ENCODE measurements at places on chromosomes 3 and 15.

DNA sequence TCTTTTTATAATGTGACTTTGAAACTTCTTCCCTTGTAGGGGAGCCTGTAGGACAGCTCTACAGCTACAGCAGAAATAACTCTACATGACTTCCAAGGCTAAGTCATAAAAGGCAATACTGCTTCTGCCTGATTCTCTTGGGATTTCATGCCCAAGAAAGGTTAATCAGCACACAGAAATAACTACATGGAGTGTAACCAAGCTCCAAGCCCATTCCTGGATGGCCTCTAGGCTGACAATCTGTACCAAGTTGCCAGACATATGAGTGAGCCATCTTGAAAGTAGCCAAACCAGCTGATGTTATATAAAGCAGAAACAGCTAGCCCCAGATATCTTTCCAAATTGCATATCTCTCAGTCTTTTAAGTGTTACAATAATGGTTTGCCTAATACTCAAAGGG lies 75.8 kb upstream of the OSTN start:
- no peak overlapping the region for H3K27ac ChIP-seq
- no peak overlapping the region for H3K4me3 ChIP-seq
- no peaks in the 10 kb centered on the region for H3K4me1 ChIP-seq

DNA sequence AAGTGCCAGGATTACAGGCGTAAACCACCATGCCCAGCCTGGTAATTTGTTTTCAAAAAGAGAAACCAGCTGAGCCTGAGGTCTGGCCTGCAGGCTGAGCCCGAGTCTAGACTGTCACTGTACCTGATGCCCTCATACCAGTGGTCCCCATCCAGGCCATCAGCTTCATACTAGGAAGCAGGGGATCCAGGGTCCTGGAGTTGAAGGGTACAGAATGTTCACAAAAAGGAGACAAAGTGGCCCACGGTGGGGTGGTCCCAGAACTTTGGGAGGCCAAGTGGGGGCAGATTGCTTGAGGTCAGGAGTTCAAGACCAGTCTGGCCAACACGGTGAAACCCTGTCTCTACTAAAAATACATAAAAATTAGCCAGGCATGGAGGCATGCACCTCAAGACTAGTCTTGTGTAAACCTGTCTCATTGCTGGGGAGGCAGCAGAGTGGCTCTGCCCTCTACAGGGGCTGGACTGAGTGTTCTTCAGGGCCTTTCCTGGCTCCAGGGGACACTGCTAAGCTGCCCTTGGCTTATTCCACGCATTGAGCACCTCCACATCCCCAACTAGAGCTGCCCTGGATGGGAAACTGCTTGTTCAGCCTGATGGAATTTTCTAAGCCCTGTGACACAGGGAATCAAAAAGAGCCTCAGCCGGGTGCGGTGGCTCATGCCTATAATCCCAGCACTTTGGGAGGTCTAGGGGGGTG lies 7.9 kb upstream of the HHATL start:
- peaks cover 4% of the 10 kb centered on the region for H3K27me3 ChIP-seq
- no peak overlapping the region for H3K4me3 ChIP-seq
- DNase-seq = no peak
- no peak overlapping the region for H3K27ac ChIP-seq
- H3K4me1 ChIP-seq = no peaks in the 10 kb centered on the region

- peak overlapping the region; percentile 67 for H3K4me3 ChIP-seq
- DNase-seq = no peak
- peaks cover 21% of the 10 kb centered on the region for H3K36me3 ChIP-seq
These were observed 4.0 kb downstream of the MAP2K1 start for GRCh38 chr15:66390678-66391077.

DNA sequence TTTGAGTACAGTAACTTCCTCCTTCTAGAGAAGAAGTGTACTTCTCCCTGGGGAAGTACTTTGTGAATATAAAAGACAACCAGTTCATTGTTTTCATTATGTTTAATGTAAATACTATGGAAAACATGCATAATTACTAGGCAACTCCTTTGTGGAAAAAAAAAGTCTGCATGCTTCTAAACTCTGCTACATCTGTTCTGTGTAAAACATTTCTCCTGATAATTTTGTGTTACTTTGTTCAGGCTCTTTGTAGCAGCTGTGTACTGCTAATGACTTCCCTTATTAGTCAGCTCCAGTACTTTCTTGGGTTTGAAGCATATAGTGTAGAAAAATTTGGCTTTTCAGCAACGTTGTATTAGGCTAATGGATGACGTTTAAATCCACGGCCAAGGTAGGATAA lies 111.6 kb downstream of the FEZF2 start:
- DNase-seq = no peak
- H3K27me3 ChIP-seq = peaks cover 2% of the 10 kb centered on the region
- H3K4me1 ChIP-seq = no peaks in the 10 kb centered on the region
- peaks cover 5% of the 10 kb centered on the region for H3K36me3 ChIP-seq
- no peak overlapping the region for H3K27ac ChIP-seq

DNA sequence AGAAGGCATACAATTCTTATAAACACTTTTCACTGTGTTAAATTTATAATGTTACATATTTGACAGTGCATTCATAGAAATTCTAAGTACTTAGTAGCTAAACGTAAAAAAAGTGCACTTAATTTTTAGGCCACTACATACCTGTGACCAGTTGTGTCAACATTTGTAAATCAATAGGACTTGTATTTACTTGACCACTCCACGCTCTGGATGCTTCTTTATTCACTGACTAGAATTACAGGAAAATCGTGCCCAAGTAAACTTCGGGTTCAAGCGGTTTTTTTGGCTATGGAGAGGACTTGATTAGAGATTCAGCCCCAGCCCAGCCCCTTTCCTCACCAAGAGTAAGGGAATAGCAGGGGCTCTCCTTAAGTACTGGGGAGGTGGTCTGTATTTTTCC lies 21.8 kb downstream of the WDR53 start:
- no peak overlapping the region for H3K27ac ChIP-seq
- no peak overlapping the region for H3K4me3 ChIP-seq
- H3K36me3 ChIP-seq = peaks cover 17% of the 10 kb centered on the region
- H3K4me1 ChIP-seq = no peaks in the 10 kb centered on the region
- H3K27me3 ChIP-seq = no peaks in the 10 kb centered on the region

- H3K4me3 ChIP-seq = no peak overlapping the region
- DNase-seq = no peak
- H3K27me3 ChIP-seq = peaks cover 1% of the 10 kb centered on the region
These were observed 12.2 kb downstream of the CPB1 start for GRCh38 chr3:148839805-148840204.

GRCh38 chr3:142053835-142054234 lies 95.5 kb downstream of the TFDP2 start:
- H3K4me1 ChIP-seq = no peaks in the 10 kb centered on the region
- peaks cover 3% of the 10 kb centered on the region for H3K36me3 ChIP-seq
- H3K4me3 ChIP-seq = no peak overlapping the region
- H3K27me3 ChIP-seq = no peaks in the 10 kb centered on the region
- no peak overlapping the region for H3K27ac ChIP-seq

DNA sequence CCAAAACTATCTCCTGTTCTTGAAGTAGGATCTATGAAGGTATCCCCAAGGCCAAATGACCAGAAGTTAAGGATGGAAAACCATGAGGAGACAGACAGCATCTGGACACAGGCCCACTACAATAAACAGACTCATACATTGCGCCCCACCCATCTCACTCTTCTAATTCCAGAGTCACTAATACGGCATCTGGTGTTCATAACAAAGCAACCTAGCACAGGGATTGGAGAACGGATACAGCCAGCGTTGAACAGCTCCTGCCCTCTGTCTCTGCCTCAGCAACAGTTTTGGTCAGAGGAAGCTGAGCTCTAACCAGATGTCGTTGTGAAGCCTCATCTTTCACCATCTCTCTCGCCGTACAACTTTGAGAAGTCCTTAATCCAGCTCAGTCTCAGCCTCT lies 44.5 kb upstream of the CCDC80 start:
- H3K4me3 ChIP-seq = no peak overlapping the region
- no peak overlapping the region for H3K27ac ChIP-seq
- no peaks in the 10 kb centered on the region for H3K36me3 ChIP-seq
- no peaks in the 10 kb centered on the region for H3K27me3 ChIP-seq
- peaks cover 2% of the 10 kb centered on the region for H3K4me1 ChIP-seq
- DNase-seq = no peak

DNA sequence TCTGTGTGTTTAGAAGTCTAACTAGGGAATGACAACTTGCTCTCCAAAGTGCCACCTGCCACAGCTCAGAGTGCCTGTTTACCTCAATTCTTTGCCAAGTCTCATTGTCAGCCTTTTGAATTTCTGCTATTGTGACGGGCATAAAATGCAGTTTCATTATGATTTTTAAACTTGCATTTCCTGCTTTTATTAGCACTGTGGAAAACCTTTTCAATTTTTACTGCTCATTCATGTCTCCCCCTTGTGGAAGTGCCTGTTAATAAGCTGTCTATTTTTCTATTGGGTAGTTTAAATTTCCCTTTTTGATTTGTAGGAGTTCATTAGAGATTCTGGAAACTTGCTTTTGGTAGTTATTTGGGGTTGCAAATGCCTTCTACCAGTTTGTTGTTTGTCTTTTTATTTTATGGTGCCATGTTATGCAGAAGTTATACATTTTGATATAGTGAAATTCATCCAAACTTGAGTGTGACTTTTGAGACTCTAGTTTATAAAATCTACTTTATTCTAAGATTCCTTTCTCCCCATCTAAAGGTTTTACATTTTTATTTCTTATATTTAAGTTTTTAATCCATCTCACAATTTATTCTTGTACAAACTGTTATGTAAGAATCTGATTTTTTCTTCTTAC lies 53.9 kb upstream of the FRMD4B start:
- H3K4me1 ChIP-seq = peaks cover 5% of the 10 kb centered on the region
- no peak overlapping the region for H3K27ac ChIP-seq
- H3K36me3 ChIP-seq = no peaks in the 10 kb centered on the region
- DNase-seq = no peak
- H3K27me3 ChIP-seq = no peaks in the 10 kb centered on the region
- H3K4me3 ChIP-seq = no peak overlapping the region

GRCh38 chr3:56795097-56795828 lies 6.5 kb downstream of the ARHGEF3 start:
- no peak overlapping the region for H3K27ac ChIP-seq
- DNase-seq = no peak
- H3K36me3 ChIP-seq = no peaks in the 10 kb centered on the region
- no peaks in the 10 kb centered on the region for H3K4me1 ChIP-seq
- H3K27me3 ChIP-seq = no peaks in the 10 kb centered on the region

DNA sequence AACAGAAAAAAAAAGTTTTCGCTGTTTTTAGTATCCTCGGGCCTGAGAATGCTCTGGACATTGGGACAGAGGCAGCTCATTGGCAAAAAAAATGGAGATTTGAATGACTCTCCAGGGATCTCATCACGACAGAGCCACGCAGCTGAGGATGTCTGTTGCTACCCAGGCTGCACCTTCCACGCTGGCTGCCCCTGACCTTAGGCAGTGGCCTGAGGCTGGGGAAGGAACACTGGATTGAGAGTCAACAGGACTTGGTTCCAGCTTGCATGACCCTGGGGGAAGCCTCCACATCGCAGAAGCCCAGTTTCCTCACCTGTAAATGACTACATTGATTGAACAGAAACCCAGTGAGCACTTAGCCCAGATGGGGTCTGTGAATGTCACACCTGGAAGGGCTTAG lies 8.7 kb upstream of the ACSBG1 start:
- H3K4me3 ChIP-seq = no peak overlapping the region
- H3K27ac ChIP-seq = no peak overlapping the region
- no peaks in the 10 kb centered on the region for H3K36me3 ChIP-seq
- DNase-seq = no peak
- no peaks in the 10 kb centered on the region for H3K27me3 ChIP-seq

All from endothelial cell (in vitro differentiated cells).